Vein endothelial cell (primary cell): ENCODE measurements at places on chromosomes 11 and 22. TPM values are rescaled to one million over a fixed set of nuclear protein-coding genes. Genes with fewer than 3 reads are reported as not detected.

Gene MOV10L1
- total RNA-seq, result 28.6 and 46.7 TPM in 2 replicates

Gene HOATZ
- not detected in 2 replicates for total RNA-seq

Gene OR2D2
- total RNA-seq, result 0.48 TPM in 1 of 2 replicates, not detected in the other

Gene SREBF2
- total RNA-seq, result 74.9 and 76.4 TPM in 2 replicates

Gene OR4C5
- not detected in 2 replicates for total RNA-seq

Gene TSPO
- total RNA-seq, result 371 and 430 TPM in 2 replicates

Gene RAB36
- 1.6 and 2.8 TPM in 2 replicates for total RNA-seq

Gene CELSR1
- 9.8 and 26.1 TPM in 2 replicates for total RNA-seq

Gene MMP8
- total RNA-seq, result not detected in 2 replicates

Gene SUSD2
- 0.10 and 0.33 TPM in 2 replicates for total RNA-seq

Gene SYNGR1
- 2.3 and 3.6 TPM in 2 replicates for total RNA-seq

Gene KRTAP5-10
- not detected in 2 replicates for total RNA-seq

Gene SLC5A4
- total RNA-seq, result 0.86 and 2.6 TPM in 2 replicates

Gene ART5
- total RNA-seq, result not detected in 2 replicates

Gene APOA1
- total RNA-seq, result not detected in 2 replicates

Gene XKR3
- total RNA-seq, result not detected in 2 replicates

Gene OTOG
- not detected in 2 replicates for total RNA-seq

Gene OR2AT4
- total RNA-seq, result not detected in 2 replicates

Gene MYRF
- total RNA-seq, result 0.48 and 0.65 TPM in 2 replicates

Gene SIPA1
- total RNA-seq, result 58.8 and 68.6 TPM in 2 replicates

Gene VWCE
- total RNA-seq, result 4.6 and 9.8 TPM in 2 replicates

Gene ADAMTS8
- total RNA-seq, result not detected in 2 replicates
